Daoy (cell line): ENCODE measurements at places on chromosomes 5 and 9. TPM values are rescaled to one million over a fixed set of nuclear protein-coding genes. Genes with fewer than 3 reads are reported as not detected.

- DNase-seq: no peak
These were observed 49.0 kb upstream of the RAPGEF1 start for GRCh38 chr9:131788851-131789250.

- no peak for DNase-seq
These were observed 818.8 kb upstream of the TYRP1 start for GRCh38 chr9:11874414-11874813.

DNA sequence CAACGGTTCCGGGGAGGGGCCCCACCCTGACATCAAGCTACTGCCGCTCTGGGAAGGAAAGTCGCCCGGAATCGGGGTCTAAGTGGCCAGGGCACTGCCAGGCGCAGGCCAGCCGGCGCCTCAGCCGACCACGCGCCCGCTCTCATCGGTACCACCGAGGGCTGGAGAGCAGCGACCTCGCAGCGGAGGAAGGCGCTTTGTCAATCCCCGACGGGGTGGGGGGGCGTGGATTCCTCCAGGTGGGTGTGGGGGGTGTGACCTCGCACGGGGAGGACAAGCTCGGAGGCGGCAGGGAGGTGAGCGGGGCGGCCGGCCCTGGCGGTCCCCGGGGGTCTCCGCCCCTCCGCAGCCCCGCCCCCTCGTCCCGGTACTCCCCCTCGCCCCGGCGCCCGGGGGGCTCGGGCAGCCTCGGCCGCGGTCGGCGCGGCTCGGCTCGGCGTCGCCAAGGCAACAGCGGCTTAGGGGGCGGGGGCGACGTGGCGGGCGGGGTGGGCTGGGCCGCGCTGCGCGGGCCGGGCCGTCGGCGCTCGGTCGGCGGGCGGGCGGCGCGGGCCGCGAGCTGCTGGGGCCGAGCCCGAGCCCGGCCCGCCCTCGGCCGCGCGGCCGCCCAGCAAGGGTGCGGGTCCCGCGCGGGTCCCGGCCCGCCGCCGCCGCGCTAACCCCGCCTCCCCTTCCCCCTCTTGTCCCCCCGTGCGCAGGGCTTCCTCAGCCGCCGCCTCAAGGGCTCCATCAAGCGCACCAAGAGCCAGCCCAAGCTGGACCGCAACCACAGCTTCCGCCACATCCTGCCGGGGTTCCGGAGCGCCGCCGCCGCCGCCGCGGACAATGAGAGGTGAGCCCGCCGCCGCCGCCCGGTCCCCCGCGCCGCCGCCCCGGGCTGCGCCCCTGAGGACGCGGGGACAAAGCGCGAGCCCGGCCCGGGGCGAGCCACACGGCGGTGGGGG lies 47.5 kb downstream of the DAB2IP start:
- peak; percentile 88 for DNase-seq

DNA sequence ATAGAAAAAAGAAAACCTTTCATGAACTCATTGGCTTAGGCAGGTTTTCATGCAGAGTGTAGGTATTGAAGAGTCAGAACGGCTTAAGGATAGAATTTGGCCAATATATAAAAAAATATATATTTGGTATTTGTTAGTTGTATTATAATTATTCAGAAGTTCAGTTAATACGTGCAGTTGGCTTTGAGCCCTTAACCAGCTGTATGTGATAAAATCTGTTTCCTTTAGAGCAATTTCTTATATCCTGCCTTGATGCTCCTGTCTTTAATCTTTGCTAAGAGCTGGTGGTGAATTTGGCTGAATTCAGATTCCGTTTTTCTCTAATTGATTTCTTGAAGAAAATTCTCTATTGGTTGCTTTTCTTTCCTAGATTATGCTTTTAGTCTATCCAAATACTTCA lies 3.7 kb downstream of the ANXA1 start:
- no peak for DNase-seq

DNA sequence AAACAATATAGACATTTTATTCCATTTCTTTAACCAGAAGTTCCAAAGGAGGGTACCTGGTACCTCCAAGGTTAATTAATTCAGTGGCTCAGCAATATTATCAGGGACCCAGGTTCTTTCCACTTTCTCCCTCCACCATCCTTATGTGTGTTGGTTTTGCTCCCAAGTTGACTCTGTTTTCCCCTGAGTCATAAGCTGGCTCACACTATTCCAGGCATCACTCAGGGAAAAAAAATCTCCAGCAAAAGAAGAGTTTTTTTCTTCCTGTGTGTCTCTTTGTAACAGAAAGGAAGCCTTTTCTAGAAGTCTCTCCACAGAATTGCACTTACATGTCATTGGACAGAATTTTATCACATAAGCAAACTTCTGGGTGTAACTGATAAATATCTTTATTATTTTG lies 31.2 kb upstream of the GALNT10 start:
- DNase-seq: peak; percentile 30

Gene WNT8A
- not detected in 2 replicates for total RNA-seq

DNA sequence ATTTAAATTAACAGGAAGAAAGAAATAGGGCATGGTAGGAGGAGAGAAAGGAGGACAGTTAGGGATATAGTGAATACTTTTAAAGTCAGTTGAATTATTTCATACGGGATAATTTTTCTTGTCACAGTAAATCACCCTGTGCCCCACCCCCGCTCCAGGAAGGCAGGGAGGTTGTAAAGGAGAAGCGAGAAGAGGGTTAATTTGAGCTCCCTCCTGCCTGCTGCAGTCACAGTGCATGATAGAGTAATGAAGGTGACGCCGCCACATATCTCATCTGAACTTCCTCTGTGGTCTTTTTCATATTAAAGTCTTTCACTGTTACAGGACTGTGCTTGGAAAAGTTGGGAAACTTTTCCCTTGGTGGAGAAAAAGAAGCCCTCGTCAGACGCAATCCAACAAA lies 896 bp upstream of the PCSK5 start:
- DNase-seq: peak; percentile 24

Gene SPATA31E1
- not detected in 2 replicates for total RNA-seq

Gene GFM2
- 43.9 and 48.1 TPM in 2 replicates for total RNA-seq

Gene TAF1L
- total RNA-seq: 0.03 and 0.23 TPM in 2 replicates

DNA sequence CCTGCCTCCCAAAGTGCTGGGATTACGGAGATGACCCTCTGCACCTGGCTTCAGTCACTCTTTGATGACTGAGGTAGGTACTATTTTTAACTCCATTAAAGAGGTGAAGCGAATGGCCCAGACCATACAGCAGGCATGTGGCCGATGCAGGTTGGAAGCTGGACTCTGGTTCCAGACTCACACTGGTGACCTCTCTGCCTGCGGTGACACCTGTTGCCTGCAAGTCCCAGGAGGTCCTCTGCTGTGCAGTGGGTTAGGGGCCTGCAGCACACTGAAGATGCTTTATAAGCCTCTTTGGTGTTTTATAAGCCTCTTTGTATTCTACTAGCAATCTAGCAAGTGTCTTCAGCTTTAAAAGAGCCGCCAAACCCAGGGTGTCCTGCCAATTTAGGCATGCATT lies 49.2 kb upstream of the PTCH1 start:
- DNase-seq: no peak

Gene ARID3C
- total RNA-seq: not detected in 2 replicates

GRCh38 chr9:515665-516064 lies 301.0 kb downstream of the DOCK8 start:
- no peak for DNase-seq

DNA sequence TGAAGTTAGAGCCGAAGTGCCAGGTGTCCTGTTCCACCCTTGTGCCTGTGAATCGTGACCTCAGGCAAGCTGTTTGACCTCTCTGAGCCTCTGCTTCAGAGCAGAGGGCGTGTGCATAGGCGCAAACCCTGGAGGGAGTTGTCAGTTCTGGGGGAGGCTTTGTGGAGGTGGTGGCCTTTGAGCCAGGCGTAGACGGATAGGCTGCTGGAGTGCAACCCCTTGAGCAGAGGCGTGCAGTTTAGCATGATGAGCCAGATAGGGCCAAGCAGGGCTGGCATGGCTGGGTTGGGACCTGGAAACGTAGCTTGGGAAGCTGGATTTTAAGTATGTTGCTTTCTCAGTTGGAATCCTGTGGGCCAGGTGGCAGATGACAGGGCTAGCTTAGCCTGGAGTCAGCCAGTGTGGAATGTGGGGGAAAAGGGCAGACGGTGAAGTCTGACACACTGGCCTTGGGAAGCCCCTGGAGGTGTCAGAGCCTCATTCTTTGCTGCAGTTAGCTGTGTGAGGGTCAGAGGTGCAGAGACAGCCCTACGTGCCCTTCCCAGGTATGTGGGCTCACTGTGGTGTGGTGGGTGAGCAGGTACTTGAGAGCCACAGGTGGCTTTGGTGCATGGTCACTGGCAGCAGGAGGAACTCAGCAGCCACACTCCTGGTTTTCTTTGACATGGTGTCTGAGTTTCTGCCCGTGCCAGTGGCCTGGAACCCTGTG lies 93.4 kb downstream of the DAB2IP start:
- peak; percentile 69 for DNase-seq

- DNase-seq: no peak
These were observed 632.5 kb upstream of the ST8SIA4 start for GRCh38 chr5:101535626-101536025.

Gene ABHD17B
- total RNA-seq: 21.4 and 24.9 TPM in 2 replicates

GRCh38 chr9:4375424-4376200 lies 75.7 kb upstream of the GLIS3 start:
- peak; percentile 42 for DNase-seq

Gene PCDHGA3
- 0.57 TPM in 1 of 2 replicates, not detected in the other for total RNA-seq

Gene IL5
- total RNA-seq: not detected in 2 replicates

Gene GMCL2
- total RNA-seq: not detected in 2 replicates

Gene PCDHGC4
- 0.18 and 0.23 TPM in 2 replicates for total RNA-seq

Gene OR2K2
- not detected in 2 replicates for total RNA-seq

DNA sequence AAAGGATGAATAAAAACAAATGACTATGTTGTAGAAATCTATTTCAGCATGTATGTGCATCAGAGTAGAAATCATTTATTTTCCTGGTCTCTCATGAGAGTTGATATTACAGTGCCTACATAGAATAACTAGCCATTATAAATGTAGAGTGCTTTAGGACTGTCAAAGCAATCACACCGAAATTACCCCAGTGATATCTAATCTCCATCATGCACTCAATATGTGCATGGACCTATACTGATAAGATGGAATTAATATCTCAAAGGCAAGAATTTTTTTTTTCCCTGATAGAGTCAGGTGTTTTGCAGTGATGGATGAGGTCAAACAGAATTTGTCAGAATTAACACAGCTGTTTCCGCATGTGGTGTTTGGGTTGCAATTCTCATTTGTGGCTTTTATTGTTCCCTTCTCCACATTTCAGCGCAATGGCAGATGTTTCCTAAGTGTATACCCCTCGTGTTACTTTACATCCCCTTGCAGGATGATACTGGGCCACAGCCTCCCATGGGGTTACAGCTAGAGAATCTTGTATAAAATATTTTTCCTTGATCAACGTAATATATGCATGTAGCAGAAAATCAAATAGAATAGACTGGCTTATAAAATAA lies 298.8 kb downstream of the RASEF start:
- DNase-seq: no peak

GRCh38 chr9:71704796-71705195 lies 63.5 kb downstream of the CEMIP2 start:
- no peak for DNase-seq

DNA sequence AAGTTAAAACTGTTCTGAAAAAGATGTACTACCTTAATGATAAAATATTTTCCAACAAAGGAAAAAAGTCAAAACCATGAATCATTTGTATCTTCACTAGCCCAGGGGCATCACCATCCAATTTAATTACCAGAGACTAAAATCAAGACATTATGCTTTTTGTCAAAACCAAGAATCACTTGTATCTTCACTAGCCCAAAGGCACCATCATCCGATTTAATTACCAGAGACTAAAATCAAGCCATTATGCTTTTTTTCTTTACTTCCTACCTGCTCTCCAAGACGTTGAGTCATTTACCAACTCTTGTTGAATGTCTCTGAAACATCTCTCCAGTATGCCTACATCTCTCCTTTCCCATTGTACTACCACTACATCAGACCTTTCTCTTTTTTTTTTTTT lies 37.9 kb downstream of the FBXO38 start:
- no peak for DNase-seq

Gene SHB
- total RNA-seq: 27.0 and 27.4 TPM in 2 replicates

DNA sequence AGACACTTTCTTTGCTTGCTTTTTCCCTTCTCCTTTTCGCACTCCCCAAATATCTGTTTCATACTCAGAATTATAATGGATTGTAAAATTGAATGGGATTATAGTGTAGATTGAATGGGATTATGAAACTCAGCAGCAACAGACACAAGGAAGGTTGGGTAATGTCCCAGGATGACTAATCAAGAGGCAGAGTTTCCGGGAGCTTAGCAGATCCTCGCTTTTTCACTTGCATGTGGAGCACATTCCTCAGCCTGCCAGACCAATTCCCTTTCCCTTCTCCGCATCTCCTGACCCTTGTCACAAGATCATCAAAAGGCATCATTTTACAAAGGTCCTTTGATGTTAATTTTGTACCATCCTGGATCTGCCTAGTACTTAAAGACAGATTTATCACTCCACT lies 55.1 kb upstream of the SLC1A1 start:
- DNase-seq: peak; percentile 47

DNA sequence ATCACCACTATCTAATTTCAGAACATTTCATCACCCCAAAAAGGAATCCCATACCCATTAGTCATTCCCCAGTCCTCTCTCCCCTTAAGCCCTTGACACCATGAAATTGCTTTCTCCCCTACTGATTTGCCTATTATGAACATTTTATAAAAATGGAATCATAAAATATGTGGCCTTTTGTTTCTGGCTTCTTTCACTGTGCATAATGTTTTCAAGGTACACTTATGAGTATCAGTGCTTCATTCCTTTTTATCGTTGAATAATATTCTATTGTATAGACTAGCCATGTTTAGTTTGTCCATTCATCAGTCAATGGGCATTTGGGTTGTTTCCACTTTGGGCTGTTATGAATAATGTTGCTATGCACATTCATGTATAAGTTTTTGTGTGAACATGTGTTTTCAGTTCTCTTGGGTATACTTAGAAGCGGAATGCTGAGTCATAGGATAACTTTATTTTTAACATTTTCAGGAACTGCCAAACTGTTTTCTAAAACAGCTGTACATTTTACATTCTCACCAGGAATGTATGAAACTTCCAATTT lies 40.4 kb upstream of the FGF1 start:
- no peak for DNase-seq

DNA sequence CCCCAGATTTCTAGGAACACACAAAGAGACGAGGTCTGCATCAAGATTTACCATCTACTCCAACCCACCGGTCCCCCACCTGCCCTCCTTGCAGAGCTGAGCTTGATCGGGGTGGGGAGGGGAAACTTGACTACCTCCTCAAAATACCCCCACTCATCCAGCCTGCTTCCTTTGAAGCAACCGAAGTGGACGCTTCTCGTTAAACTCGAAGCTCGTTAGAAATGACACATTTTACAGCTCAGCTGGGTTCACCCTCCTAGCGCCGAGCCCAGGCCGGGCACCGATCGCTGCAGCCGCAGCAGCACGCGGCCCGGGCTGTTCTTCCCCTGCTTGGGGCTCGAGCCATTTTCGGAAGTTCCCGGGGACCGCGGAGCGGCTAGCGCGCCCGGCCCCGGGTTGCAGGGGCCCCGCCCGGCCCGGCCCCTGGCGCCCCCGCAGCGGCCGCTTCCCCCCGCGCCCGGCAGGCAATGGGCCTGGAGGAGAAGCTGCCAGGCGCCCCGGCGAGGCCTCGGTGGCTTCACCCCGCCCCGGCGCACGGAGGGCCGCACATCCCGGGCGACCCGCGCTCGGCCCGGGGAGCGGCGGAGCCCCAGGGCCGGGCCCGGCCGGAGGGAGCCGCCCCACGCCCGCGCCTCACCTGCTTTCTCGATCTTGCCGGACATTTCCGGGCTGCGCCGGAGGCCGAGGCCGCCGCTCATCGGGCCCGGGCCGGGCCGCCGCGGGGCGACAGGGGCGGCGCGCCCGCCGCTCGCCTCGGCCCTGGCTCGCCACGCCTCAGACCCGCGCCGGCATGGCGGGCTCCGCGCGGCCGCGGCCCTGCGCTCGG lies 530 bp downstream of the RAPGEF1 start:
- DNase-seq: peak; percentile 62
